ENCODE measurements at places on chromosomes 6 and 20. TPM values are rescaled to one million over a fixed set of nuclear protein-coding genes. Genes with fewer than 3 reads are reported as not detected.
A peak's percentile ranks its signal among the peaks of the same experiment; 100 is the strongest.

- no peaks in the 10 kb centered on the region for H3K27me3 ChIP-seq
- no peak for DNase-seq
- H3K27ac ChIP-seq = no peak overlapping the region
- H3K36me3 ChIP-seq = peaks cover 11% of the 10 kb centered on the region
- no peak overlapping the region for H3K4me3 ChIP-seq
Measured at GRCh38 chr6:35057449-35058357, 83.4 kb downstream of the TCP11 start.

DNA sequence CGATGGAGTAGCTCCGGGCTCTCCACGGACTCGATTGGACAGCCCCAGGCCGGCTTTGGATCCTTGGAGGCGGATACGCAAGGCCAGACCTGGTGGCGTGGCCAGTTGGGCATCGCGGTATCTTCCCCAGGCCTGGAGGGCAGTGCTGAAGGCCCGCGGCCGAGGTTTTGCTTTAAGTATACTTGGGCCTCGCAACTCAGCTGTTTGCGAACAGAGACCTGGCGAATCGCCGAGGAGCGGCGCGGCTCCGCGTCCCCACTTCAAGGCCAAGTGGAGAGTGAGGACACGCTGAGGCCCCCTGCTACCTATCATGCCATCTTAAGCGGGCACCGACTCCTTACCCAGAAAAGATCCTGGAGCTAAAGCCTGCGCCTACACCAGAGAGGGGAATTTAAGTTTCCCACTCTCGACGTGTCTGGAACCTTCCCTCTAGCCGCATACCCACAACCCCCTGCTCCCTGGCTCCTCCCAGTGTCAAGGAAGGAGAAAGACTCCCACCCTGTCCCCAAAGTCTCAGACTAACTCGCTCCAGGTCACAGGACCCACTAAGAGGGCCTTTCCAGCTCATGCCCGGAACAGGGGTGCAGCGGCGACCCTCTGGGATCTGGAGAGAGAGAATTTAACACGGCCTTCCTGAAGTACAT lies 4.1 kb downstream of the LINC00237 start:
- H3K27me3 ChIP-seq = peaks cover 17% of the 10 kb centered on the region
- no peak for DNase-seq
- H3K4me1 ChIP-seq = no peaks in the 10 kb centered on the region

DNA sequence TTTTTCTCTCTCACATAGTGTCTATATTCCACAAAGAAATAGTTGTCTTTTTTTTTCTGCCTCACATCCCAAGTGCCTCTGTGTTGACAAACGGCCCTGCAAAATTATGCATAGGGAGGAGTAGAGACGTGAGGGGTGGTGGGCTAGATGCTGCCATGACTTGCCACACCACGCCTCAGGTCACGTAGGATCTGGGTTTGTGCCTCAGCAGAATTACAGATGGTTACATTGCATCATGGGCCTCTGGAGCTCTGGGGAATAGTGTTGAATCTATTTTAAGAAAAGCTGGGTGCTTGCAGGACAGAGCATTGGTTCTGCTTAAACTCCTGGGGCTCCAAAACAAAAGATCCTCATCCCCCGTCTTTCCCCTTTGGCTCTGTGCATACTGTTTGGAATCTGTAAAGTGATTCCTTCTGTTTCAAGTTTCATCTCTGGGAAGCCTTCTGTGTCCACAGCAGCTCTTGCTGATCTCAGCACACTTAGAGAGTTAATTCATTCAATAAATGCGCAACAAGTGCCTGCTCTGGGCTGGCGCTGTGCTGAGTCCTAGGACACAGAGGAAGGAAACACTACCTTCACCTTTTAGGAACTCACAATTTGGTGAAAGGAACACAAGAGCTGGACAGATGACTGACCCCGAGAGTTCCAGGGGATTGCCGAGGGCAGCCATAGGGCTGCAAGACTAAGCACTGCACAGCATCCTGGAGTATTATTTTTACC lies 2.4 kb downstream of the FANCE start:
- no peaks in the 10 kb centered on the region for H3K27me3 ChIP-seq
- H3K4me3 ChIP-seq = no peak overlapping the region
- H3K27ac ChIP-seq = peak overlapping the region; percentile 77
- H3K36me3 ChIP-seq = no peaks in the 10 kb centered on the region

DNA sequence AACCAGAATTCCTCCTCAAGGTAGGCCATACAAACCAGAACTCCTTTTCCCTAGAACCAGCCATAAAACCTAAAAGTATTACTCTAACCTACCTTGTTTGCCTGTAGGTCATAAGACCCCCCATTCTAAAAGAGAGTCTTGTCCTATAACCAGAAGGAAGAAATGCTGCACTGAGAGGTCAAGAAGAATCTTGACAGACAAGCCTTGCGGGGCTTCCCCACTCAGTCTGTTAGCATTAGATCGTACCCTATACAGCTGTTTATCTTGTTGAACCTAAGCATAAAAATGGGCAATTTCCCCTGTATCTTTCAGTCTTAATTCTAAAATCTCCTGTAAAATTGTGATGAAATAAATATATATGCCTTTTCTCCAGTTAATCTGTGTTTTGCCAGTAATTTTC lies 52.3 kb upstream of the HFE start:
- H3K4me3 ChIP-seq = no peak overlapping the region
- H3K27ac ChIP-seq = no peak overlapping the region
- H3K4me1 ChIP-seq = no peaks in the 10 kb centered on the region
- no peaks in the 10 kb centered on the region for H3K27me3 ChIP-seq

DNA sequence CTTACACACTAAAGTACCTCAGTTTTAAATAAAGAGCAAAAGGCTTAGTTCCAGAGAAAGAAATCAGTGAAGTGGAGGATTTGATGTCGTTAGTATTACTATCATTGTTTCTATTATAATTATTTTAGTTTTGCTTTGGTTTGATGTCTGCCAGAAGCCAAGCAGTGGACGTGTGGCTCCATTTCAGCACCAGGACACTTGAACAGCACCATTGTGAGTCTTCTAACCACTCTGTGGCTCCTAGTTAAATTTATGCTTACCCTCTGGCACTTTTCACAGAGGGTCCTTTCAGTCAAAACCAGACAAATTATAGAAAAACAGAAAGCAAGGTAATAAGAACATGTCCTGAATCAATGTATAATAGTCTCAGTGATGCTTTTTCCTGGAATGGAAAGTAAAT lies 3.4 kb downstream of the COL9A1 start:
- peaks cover 4% of the 10 kb centered on the region for H3K27me3 ChIP-seq
- H3K4me1 ChIP-seq = no peaks in the 10 kb centered on the region
- DNase-seq = no peak
- no peak overlapping the region for H3K4me3 ChIP-seq

DNA sequence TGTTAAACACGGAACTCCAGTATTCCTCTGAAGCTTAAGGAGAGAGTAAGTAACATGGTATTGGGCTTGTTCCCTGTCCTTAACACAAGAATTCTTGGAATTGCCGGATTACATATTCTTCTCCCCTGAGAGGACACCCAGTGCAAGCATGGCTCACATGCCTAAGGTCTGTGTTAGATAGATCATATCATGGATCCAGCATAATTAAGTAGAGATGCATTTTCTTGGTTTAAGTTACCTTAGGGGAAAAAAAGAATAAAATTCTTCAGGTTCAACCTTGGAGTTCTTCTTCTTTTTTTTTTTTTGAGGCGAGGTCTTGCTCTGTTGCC lies 53.9 kb downstream of the AKAP12 start:
- H3K27ac ChIP-seq = peak overlapping the region; percentile 76
- peaks cover 33% of the 10 kb centered on the region for H3K4me1 ChIP-seq
- no peak for DNase-seq
- no peaks in the 10 kb centered on the region for H3K27me3 ChIP-seq

CYB5R4 gene
- 13.1 TPM for total RNA-seq

OLIG3 gene
- total RNA-seq = not detected

DNA sequence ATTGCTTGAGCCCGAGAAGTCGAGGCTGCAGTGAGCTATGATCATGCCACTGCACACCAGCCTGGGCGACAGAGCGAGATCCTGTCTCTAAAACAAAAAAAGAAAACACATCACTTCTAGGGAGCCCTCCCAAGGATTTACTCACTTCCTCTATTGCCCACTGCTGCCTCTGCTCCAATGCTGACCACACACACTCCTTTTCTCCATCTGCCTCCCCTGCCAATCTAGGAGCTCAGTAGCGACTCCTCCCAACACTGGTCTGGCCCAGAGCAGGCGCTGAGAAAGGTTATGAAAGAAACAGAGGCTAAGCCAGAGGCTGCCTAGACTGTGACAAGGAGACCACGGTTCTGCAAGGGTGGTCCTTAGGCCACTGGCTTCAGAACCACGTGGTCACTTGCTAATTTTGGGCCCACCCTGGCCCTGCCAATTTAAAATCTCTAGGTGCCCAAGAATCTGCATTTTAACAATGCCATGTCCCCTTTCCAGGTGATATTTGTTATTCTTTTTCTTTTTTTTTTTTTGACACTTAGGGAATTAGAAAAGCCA lies 1.3 kb upstream of the E2F1 start:
- no peak for DNase-seq
- no peaks in the 10 kb centered on the region for H3K27me3 ChIP-seq
- H3K4me1 ChIP-seq = peaks cover 6% of the 10 kb centered on the region
- no peaks in the 10 kb centered on the region for H3K36me3 ChIP-seq
- no peak overlapping the region for H3K4me3 ChIP-seq

TNF gene
- total RNA-seq = not detected

PIGT gene
- 82.8 TPM for total RNA-seq

DNA sequence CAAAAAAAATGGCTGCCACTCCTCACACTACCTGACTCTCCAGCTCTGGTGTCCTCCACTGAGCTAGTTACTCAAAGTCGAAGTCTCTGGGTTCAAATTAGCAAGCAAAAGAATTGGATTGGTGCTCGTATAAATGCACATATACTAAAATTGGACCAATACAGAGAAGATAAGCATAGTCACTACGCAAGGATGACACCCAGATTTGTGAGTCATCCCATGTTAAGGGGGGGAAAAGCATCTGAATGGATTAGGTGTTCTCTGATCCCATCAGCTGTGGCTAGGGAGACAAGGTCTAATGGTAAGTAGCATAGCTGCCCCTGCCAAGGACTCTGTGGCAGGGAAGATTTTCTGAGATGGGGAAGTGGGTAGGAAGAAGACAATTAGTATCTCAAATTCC lies 18.3 kb upstream of the AMD1 start:
- no peak overlapping the region for H3K4me3 ChIP-seq
- H3K36me3 ChIP-seq = no peaks in the 10 kb centered on the region
- no peak for DNase-seq

- no peak for DNase-seq
Measured at GRCh38 chr6:22958677-22959076, 389.3 kb downstream of the HDGFL1 start.

GRCh38 chr6:100923481-100924165 lies 42.5 kb upstream of the ASCC3 start:
- no peak for DNase-seq
- no peaks in the 10 kb centered on the region for H3K4me1 ChIP-seq
- no peaks in the 10 kb centered on the region for H3K36me3 ChIP-seq
- no peaks in the 10 kb centered on the region for H3K27me3 ChIP-seq

GRCh38 chr6:98137391-98137790 lies 697.0 kb upstream of the POU3F2 start:
- H3K36me3 ChIP-seq = no peaks in the 10 kb centered on the region
- no peak overlapping the region for H3K27ac ChIP-seq
- H3K27me3 ChIP-seq = no peaks in the 10 kb centered on the region

GRCh38 chr6:136582711-136583471 lies 32.7 kb upstream of the MAP7 start:
- no peaks in the 10 kb centered on the region for H3K27me3 ChIP-seq
- H3K4me1 ChIP-seq = peaks cover 9% of the 10 kb centered on the region
- H3K4me3 ChIP-seq = no peak overlapping the region
- DNase-seq = no peak

- no peak overlapping the region for H3K4me3 ChIP-seq
- H3K27me3 ChIP-seq = no peaks in the 10 kb centered on the region
- no peak for DNase-seq
Measured at GRCh38 chr20:3414122-3414521, 6.7 kb upstream of the DNAAF9 start.

DNA sequence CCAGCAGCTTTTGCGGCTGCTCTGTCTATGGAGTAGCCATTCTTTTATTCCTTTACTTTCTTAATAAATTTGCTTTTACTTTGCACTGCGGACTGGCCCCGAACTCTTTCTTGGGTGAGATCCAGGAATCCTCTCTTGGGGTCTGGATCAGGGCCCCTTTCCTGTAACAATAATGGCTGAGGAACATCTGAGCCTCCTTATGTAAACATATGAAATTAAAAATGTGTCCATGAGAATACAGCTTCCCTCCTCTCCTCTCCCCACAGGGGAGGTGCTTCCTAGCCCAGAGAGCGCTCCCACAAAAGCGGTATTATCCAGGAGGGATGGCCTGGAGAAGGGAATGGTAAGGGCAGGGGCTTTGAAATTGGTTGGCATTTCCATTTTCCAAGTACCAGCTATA lies 81.1 kb downstream of the PSMG4 start:
- no peaks in the 10 kb centered on the region for H3K27me3 ChIP-seq
- DNase-seq = no peak
- H3K4me3 ChIP-seq = no peak overlapping the region
- no peaks in the 10 kb centered on the region for H3K4me1 ChIP-seq

RAB44 gene
- 0.30 TPM for total RNA-seq

DNA sequence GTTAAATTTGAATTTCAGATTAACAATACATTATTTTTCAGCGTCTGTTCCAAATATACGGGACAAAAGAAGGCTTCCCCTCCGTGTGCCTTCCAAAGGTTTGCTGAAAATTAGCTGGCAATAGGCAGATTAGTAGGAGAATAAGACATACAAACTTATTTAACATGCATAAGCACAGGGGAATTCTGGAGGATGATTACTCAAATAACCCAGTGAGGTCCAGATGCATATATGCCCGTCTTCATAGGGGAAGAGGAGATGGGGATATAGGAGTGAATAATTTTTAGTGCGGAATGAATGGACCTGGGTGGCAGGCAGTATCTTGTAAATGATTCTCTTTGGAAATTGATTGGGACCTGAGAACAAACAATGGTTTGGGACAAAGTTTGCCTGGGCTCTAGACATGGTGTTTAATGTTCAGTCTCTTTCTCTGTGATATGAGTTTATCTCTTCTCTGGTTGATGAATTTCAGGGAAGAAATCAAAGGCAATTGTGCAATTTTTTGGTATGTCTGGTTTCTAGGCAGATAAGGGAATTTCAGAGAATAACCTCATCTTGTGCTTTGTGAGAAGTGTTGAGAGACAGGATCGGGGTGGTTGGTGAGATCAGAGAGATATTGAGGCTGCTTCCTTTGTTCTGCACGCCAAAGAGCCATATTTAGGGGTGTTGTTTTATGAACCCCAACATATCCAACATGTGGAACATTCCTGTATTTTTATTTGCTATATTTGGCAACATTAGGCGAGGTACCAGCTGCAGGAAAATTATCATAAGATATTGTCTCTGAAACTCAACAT lies 63.7 kb downstream of the MKKS start:
- DNase-seq = no peak
- no peaks in the 10 kb centered on the region for H3K27me3 ChIP-seq
- no peak overlapping the region for H3K4me3 ChIP-seq
- H3K27ac ChIP-seq = no peak overlapping the region

Data from tibial nerve (tissue), 4 donors.